ENCODE measurements at places on chromosomes 2 and 18.

GRCh38 chr2:101149241-101150192 lies 1.7 kb downstream of the TBC1D8 start:
- DNase-seq, result no peak

- DNase-seq, result no peak
These were observed 287.3 kb upstream of the NCKAP5 start for GRCh38 chr2:133855526-133855925.

DNA sequence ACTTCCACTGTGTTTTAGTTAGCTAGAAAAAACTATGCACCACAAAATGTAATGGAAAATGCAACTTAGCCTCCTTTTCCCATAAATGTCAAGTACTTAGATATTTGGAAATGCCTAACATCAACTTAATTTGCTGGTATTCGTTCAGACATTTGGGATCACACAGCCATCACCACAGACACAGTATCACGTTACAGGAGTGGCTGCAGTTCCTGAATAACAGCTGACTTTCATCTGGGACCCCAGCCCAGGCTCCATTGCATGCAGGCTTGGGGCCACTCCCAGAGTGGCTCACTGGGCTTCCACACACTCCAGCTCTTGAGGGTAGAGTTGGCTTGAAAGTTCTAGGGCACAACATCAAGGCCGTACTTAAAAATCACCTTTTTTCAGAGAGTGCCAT lies 9.3 kb downstream of the TMEM182 start:
- DNase-seq, result no peak

- DNase-seq, result no peak
These were observed 80.8 kb downstream of the KCTD18 start for GRCh38 chr2:200428961-200429665.

GRCh38 chr2:138475277-138475776 lies 26.2 kb upstream of the SPOPL start:
- DNase-seq, result no peak

DNA sequence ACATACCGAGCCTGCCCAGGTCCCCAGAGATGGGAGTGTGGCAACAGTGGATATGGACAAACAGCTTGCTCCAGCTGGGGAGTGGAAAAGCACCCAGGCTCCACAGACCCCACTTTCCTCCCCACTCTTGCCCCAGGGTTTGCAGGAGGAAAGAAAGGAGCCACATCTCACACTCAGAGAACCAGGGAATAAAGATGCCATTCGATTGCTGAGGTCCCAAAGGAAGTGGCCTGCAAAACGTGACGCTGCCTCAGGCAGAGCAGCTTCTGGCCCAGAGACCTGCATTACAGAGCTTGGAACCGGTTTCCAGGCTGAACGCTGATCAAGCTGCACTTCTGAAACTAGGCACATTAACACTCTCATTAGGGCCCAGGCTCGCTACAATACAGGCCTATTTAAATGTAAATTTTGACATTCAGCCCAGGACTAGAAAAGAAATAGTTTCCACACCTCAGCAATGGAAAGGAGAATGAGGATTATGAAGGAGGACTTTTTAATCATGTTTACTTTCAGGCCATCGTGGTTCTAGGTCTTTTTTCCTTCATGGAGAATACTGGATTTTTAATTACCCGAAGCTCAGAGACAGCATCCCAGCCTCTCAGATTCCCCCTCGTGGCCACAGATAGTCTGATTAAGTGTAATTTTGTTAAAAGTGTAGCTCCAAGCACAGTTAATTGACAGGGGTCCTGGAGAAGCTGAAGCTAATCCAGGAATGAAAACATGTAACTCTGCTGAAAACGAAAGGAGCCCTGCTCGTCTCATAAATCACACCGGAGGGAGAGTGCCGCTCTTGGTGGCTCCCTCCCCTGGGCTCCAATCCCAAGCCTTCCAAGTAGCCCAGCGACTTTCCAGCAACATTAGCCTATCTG lies 221.3 kb upstream of the RAB6C start:
- DNase-seq, result no peak

DNA sequence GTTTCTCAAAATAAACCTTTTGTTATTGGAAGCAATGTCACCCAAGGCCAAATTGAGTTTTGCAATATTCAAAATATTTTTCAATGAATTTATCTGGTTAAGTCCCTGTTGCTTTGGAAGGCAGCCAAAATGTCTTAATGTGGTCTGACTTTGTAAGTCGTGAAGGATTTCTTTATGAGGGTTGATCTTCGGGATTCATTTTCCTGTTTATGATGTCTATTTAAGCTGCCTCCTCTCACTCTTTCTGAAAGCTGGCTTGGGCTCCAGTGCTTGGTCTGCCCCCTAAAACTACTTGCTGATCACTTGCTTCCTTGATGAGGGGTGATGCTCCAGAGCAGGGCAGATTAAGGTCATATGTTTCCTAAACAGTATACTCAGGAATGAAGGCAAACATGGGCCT lies 141.1 kb downstream of the ANTXR1 start:
- DNase-seq, result no peak

GRCh38 chr2:96175951-96176350 lies 30.7 kb upstream of the DUSP2 start:
- no peak for DNase-seq

All from stimulated activated naive CD4-positive, alpha-beta T cell (primary cell).